ENCODE measurements at places on chromosomes 12 and 14.

- no peak for DNase-seq
Observed at GRCh38 chr12:6370994-6371754, 4.2 kb downstream of the SCNN1A start.

DNA sequence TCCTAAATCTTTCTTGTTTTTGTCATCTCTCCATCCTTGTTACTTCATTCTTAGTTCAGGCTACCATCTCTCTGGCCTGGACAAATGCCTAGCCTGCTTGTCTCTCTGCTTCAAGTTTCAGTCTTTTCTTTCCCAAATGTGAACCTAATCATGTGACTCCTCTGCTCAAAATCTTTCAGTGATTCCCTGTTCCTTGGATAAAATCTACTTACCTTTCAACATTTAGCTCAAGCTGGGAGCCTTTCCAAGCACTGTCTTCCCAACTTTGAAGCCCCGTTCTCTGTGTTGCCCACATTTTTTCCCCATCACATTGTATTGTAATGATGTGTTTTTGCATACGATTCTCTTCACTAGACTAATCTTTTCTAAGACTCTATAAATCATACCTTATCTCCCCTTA is 24.7 kb downstream of the SLC7A8 start:
- DNase-seq: no peak

DNA sequence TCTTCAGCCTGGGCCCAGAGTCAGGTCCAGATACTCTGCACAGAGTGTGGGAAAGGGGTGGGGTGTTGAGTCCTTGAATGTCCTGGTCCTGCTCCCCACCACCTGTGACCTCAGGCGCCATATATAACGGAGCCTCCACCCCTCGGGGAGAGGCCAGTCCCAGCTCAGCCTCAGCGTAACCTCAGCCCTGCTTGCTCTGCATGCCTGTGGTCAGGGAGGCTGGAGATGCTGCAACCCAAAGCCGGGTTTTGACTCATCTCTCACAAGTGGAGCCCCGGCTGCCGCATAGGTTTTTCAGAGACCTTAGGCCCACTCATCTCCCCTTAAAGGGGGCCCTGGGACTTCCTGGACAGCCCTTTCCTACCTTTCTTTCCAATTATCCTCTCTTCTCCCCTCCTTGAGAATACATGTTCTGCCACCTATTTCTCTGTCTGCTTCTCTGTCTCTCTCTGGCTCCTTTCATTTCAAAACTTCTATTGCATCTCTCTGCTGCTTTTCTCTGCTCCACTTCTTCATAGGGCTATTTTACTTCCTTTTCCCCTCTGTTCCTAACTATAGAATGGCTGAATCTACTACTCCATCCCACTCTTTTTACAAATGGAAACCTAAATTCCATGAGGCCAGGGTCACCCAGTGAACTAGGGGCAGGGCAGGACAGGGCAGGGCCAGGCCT is 1.2 kb downstream of the ITGB7 start:
- no peak for DNase-seq

DNA sequence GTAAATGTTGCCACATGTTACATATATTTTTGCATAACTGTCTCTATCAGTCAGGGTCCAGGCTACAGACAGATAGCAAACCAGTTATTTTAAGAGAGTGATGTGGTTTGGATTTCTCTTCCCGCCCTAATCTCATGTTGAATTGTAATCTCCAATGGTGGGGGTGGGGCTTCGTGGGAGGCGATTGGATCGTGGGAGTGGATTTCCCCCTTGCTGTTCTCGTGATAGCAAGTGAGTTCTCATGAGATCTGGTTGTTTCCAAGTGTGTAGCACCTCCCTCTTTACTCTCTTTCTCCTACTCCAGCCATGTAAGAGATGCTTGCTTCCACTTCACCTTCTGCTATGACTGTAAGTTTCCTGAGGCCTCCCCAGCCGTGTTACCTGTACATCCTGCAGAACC is 704.2 kb upstream of the TBX3 start:
- DNase-seq: no peak

DNA sequence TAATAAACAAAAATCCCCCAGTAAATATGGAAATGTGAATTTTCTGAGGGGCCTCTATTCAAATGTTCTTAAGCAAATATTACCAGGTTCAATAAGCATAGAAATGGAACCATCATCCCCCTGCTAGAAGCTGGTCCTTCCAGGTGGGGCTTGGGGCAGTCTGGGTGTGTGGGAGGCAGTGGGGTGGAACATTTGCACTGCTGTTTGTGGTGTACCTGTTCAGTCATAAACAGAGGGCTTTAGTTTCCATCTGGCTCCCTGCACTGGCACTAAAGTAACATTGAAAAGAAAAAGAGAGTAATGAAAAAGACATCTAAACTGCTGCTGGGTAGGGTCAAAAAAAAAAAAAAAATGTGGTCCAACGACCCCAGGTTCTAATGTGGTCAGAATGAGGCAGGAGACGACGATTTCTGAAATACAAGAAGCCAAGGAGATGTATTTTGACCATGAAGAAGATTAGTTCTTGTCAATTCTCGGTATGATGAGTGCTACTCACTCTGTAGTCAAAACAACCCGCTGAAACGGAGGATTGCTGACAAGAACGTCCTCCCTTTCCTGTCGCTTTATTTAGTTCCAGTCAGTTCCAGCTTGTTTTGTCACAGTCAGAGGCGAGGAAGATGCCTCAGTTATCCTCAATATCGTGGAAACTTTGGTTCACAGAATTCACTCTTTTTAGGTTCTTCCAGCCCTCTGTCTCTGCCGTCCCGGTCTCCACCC is 44.2 kb upstream of the MANSC4 start:
- no peak for DNase-seq

DNA sequence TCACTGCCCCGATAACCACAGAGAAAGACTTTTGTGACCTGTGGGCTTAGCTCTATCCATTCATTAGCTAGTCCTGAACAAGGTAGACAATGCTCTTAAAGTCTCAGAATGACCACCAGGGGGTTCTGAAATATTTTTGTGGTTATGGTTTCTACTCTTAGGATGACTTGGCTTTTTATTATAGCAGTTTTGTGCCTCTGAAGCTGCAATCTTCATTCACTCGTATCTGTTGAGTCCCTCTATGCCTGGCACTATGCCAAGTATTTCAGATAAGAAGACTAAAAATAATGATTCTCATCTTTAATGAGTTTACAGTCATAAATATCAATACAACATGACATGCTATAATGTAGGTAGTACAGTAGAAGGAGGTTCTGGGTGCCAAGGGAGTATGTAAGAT is 130.8 kb upstream of the TRHDE start:
- DNase-seq: no peak

DNA sequence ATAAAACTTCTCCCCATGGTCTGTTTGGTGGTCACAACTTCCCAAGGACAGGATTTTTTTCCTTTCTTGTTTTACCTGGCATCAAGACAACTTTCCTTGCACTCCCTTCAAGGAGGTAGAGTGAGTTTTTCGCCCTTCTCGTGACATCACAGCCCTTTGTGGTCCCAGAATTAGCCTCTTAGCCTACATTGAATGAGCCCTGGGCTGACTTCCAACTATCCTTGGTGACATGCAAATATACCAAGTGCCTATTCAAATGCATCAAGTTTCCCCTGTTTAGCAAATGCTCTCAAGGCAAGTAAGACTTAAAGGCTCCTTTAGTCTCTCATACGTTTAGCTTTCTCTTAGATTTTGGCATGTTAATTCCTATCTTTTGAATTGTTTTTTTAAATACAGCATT is 36.6 kb downstream of the TC2N start:
- peak; percentile 65 for DNase-seq

DNA sequence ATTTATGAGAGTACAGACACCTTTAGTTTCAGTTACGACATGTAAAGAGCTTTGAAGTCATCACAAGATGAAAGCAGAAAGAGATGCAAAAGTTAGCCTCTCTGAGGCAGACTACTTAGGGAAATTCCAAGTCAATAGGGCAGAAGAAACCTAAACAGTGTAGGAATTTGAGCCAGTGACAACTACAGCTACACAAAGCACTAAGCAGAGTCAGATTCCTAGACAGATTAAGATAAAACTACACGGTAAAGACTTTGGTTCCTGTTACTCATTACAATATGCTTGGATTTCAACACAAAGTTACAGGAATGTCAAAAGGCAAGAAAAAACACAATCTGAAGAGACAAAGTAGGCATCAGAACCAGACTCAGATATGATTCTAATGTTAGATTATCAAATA is 1302.3 kb downstream of the FSCB start:
- DNase-seq: no peak

- DNase-seq: no peak
Observed at GRCh38 chr12:114506651-114507050, 100.7 kb upstream of the TBX5 start.

DNA sequence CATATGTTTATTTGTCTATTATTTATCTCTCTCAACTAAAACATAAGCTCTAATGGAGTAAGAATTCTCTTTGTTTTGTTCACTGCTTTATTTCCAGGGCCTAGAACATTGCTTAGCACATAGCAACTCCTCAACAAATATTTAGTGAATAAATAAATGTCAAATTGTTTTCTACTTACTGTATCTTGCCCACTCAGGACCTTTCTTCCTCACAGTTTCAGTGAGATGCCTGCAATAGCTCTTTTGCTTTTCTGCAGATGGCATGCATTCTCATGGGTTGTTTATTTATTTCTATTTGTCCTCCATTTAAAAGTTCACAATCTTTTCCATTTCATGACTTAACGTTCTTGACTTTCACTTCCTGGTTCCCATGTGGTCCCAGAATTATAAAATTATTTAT is 94.9 kb upstream of the TTC7B start:
- DNase-seq: no peak

DNA sequence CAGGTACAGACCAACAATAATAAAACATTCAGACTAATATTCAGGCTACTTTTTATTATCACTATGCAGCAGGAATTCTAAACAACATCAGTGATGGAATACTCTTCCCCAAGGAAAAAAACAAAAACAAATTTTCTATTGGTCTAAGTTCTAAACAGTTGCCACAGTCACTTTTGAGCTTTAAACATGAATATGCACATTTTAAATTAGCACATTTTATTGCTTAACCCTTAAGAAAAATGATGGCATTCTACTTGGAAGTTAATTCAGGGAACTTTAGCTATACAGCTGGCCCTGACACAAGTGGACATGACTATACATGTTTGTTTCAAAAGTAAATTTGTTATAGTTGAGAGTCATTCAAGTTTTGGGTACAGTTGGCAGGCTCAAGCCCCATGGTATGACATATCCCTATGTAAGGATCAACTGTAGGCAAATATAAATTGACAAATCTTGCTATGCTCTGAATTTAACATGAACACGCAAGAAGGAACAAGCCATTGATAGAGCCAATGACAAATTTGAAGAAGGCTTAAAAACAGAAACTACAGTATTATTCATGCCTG is 224.3 kb upstream of the AMIGO2 start:
- DNase-seq: no peak

DNA sequence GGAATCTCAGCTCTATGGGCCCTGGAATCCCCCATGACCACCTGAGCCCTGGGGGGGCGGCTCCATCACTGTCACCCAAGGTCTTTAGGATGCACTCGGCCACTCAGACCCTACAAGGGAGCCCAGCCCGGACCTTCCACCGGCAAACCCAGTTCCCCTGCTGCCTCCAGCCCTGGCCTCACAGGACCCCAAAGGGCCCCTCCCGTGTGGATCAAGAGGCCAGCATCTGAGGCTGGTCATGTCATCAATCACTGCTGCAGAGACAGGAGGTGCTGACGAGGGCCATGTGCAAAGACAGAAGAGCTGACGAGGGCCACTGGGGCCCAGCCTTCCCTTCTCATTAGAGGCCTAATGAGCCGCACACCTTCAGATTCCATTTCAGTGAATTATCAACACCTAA is 39.0 kb upstream of the SFSWAP start:
- DNase-seq: no peak

GRCh38 chr12:59928416-59928815 is 332.6 kb downstream of the SLC16A7 start:
- DNase-seq: no peak

GRCh38 chr12:62893276-62893675 is 41.7 kb downstream of the PPM1H start:
- DNase-seq: no peak

DNA sequence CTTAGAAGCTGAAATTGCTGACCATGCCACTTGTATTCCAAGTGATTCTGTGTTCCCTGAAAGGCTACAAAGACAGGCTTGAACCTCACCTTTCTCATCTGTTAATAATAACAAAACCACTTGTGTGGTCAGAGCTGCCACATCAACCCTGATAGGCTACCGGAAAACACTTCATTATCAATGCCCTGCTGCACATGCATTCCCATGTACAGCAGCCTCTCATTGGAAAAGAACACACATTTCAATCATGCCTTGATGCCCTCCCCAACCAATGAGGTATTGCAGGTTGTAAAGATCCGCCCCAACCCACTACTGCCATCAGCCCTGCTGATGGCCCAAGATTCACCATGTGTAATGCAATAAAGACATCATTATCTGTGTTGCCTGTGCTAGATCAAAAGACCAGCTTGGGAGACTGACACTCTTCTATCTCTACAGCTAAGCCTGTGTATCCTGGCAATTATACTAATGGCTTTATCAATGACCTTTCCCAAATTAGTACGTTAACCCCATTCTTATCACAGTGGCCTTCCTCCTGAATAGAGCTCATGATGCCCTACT is 2.8 kb downstream of the GPR19 start:
- no peak for DNase-seq
